Stimulated activated CD4-positive, alpha-beta T cell treated with anti-CD3 and anti-CD28 coated beads, TNF-alpha, amount 100 ng/mL, for 24 hours (primary cell): ENCODE measurements at places on chromosomes 13 and 19.

DNA sequence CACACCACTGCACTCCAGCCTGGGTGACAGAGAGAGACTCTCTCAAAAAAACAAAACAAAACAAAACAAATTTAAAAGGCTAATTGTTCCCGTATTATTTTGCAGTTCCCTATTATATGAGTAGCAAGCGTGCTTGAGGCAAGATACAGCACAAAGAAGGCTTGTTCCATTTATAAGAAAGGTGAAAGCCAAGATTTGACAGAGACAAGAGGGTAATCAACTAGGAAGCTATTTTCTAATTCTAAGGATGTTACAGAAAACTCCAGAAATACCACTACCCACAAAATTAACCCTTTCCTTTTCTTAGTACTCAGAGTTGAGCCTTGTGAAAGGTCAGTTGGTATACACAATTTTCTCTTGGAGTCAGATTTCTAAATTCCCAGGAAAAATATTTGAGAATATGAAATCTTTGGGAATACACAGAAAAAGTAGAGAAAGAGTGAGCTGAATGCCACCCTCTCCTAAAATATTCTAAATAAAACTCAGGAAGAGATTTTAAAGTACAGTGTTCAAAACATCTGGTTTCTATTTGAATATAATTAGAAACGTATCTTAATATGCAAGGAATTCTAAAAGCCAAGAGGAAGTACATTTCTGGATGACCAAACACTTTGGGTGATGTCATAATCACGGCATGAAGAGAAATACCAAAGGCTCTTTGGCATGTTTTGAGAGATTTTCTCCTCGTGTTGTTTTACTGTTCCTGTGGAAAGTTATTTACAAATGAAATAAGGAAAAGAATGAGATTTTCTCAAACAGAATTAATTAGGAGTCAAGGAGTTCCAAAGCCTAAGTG is 63.0 kb upstream of the FLT1 start:
- DNase-seq, result no peak

DNA sequence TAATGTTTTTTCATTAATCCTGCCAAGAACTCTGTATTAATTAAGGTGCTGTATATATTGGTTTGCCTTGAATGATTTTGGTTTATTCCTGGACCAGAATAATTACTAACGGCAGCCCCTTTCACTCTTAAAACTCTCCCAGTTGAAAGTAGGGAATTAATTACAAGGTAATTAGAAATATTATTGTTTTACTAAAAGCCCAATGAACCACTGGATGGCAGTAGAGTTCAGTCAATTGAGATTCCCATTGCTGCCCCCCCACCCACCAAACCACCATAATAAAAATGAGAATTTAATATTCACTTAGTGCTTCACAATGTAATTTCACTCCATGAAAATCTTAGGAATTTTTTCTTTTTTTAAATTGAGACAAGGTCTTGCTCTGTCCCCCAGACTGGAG is 13.7 kb downstream of the WBP4 start:
- no peak for DNase-seq

DNA sequence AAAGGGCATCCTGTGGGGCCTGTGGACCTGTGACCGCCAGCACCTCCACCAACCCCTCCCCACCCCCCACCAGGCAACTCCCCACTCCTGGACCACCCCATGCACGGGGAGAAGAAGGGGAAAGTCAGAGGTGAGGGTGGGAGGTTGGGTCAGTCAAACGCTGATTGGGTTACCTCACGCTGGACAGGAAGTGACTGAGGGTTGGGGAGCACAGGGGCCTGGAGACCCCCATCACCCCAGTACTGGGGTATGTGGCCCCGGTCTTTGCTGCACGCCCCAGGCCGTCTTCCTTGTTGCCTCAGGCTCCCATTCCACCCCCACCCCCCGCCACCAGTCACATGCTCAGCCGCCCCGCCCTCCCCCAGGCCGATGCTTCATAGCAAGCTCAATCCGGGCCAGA is 59.0 kb downstream of the COLGALT1 start:
- DNase-seq, result no peak

- no peak for DNase-seq
Observed at GRCh38 chr13:24493356-24493755, 19.2 kb downstream of the PARP4 start.

GRCh38 chr13:19818223-19818842 is 35.6 kb upstream of the PSPC1 start:
- DNase-seq, result peak; percentile 35

- no peak for DNase-seq
Observed at GRCh38 chr19:34351382-34351826, 13.6 kb upstream of the GPI start.

GRCh38 chr19:32241932-32242710 is 103.3 kb upstream of the ZNF507 start:
- no peak for DNase-seq

DNA sequence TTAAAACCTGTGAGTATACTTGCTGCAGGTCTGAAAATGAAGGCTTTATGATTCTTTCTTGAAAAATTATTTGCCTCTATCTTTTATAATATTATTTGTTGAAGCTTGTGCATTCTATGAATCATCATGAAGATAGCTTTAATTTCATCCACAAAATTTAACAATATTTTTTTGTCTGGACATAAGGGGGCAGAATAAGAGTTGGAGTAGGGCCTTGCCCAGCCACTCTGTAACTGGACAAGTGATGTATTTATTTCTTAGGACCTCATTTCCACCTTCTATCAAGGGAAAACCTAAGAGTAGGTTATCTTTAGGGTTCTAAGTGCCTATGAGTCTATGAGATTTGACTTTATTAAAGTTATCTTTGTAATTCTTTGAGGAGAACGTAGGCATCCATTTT is 49.9 kb downstream of the N4BP2L1 start:
- no peak for DNase-seq

DNA sequence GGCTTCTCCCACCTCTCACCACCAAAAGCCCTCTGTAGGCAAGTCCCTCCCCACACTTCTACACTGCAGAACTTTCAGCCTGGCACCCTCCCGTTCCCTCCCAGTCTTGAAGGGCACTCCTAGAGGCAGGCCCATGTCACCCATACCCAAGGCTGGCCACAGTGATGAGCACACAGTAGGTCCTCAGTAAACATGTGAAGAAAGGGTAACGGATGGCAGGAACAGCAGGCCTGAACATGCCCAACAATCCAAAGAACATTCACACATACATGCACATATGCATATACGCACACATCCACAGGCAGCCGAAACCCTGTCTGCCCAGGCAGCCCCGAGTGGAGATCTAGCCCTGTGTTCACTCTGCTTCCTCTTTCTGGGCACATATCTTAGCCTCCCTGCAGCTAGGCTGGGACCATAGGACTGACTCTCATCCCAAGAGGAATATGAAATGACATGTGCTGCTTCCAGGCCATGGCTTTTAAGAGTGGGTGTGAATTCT is 55.2 kb downstream of the CEBPG start:
- no peak for DNase-seq

GRCh38 chr13:43484432-43485225 is 302.1 kb downstream of the ENOX1 start:
- DNase-seq, result no peak

DNA sequence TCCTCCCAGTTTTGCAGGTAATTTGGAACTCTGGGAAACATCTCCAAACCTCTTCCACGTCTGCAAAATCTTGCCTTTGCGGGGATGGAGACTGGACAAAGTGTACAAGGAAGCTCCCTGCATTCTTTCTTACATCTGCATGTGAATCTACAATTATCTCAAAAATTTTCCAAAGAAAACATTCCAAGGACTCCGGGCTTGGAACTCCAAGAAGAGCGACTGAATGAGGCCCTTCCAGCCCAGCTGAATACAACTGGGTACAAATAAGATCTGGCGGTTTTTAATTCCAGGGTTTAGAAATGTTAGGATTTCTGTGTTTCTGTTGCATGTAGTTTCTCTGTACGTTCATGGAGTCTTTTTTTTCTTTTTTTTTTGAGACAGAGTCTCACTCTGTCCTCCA is 28.5 kb downstream of the EXOC3L2 start:
- DNase-seq, result no peak

DNA sequence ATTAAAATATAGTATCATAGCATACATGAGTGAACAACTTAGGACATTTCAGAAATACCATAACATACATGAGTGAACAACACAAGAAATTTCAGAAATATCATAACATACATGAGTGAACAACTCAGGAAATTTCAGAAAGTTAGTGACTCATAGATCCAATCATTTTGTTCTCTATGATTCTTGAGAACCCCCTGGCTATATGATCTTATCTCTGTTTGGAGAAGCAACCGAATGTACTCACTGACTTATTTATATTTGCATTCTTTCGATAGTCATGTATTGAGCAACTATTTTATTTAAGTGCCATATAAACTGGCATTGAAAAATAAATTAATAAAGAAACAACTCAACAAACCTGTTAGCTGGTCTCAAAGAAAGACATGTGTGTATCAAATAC is 251.1 kb downstream of the EFNB2 start:
- DNase-seq, result no peak

DNA sequence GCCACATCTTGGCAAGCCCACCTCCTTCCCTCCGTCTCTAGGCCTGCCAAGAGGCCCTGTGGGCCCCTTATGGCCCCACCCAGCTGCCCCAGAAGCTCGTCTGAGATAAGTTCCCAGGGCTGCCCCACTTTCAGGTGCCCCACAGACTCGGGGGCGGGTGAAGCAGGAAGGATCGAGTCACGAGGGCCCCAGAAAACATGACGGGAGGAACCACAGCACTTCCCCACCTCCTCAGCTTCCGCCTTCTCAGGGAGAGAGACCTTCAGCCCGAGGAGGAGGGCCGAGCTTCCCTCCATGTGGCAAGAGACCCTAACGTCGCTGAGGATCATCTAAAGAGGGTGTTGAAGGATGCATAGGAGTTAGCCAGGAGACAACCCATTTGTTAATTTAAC is 4.5 kb upstream of the IL12RB1 start:
- DNase-seq, result peak; percentile 72

- DNase-seq, result no peak
Observed at GRCh38 chr13:60335531-60335930, 61.5 kb upstream of the TDRD3 start.

DNA sequence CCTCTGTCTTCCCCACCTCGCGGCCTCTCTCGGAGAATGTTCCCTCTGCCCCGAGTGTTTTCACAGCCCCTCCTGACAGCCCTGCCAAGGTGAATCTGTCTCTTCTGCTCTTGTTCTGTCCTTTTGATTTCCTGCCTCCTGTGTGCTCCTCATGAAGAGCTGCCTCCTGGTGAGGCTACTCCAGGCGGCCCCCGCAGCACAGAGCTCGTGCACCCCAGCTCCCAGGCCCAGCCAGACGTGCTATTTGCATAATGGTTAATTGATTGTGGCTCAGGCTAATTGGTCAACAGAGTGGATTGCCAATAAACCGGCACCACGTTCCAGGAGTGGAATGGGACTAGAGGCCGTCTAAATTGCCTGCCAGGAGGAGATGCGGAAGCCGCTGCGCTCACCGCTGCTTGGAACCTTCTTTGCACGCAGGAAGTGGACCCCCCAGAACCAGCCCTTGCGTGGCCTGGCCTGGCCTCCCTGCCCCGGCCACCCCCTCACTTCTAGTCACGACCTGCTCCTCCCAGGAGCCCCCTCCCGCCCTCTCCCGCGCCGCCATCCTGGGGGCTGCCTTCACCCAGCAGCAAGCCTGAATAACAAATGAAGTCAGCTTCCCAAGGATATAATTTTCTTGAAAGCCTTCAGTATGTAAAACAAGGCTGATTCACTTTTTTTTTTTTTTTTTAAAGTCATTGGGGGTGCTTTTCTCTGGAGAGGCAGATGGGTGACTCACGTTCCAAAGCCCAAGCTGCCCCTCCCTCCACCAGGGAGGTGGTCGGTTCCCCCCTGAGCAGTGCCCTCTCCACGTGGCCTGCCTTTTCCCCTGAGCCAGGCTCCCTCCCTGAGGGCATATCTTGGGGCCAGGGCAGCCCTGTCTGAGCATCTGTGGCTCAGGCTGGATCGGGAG is 144.0 kb downstream of the KDM4B start:
- no peak for DNase-seq

- DNase-seq, result no peak
Observed at GRCh38 chr13:65597839-65598818, 1632.0 kb downstream of the PCDH9 start.

DNA sequence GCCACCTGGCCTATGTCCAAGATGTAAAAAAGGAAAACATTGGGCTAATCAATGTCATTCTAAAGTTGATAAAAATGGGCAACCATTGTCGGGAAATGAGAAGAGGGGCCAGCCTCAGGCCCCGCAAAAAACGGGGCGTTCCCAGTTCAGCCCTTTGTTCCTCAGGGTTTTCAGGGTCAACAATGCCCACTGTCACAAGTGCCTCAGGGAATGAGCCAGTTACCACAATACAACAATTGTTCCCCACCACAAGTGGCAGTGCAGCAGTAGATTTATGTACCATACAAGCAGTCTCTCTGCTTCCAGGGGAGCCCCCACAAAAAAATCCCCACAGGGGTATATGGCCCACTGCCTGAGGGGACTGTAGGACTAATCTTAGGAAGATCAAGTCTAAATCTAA is 112.5 kb downstream of the ZNF486 start:
- no peak for DNase-seq

DNA sequence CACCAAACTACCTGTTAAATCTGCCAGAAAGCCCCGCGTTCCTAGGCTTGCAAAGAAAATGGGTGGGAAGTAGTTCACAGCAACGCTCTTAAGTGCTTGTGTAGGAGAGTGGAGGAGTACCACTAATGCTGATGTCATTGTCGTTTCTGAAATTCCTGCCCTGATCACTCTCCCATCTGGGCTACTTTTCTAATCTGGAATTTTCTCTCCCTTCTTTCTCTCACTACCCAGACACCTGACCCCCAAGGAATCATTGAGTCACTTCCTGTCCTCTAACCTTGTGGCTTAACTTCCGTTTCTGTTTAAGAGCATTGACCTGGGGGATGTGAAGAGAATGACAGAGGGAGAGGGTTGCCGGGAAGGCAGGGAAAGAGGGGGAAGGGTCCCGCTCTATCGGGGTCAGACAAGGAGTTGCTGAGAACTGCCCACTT is 98.7 kb downstream of the STARD13 start:
- DNase-seq, result no peak

DNA sequence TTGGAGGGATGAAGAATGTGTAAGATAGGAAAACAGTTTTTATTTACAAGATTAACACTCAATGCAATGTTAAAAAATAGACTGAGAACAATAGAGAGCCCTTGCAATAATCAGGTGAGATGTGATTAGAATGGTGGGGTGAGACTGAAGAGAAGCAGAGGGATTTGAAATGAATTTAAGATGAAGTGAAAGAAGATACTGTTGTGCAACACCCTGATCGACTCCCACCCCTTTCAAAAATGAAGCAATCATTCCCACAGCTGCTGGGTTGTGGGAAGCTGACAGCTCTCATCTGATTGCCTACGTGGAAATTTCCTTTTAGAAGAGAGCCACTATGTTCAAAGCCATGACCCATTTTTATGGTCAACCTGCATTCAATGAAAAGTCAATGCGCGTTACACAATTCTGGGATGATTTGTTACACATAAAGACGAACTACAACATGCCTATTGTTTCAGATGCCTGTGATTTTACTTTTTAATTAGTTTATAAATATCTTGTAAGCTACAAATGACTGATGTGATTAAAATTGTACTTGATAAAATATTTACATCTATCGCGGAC is 1374.8 kb downstream of the PCDH9 start:
- DNase-seq, result no peak

- no peak for DNase-seq
Observed at GRCh38 chr19:42114412-42114811, 17.8 kb downstream of the POU2F2 start.

- DNase-seq, result no peak
Observed at GRCh38 chr19:41299755-41300089, 10.2 kb upstream of the CCDC97 start.
